ENCODE measurements at places on chromosomes 1 and 21.

DNA sequence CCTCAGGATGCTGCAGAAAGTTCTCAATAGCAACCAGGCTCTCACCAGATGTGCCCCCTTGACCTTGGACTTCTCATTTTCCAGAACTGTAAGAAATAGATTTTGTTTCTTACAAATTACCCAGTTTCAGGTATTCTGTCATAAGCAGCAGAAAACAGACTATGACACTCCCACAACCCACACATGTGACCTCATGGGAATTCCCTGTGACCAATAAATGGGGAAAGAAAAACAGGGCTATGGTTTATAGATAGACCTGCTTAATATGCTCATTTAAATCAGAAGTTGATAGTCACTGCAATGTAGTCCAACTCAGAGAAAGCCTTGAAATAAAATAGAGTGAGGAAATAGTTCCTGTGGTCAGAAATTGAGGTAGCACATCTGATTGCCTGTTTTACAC, 380.9 kb upstream of the PTBP2 start:
- DNase-seq, result no peak

- DNase-seq, result no peak
Measured at GRCh38 chr1:183289051-183289496, 103.0 kb downstream of the LAMC2 start.

DNA sequence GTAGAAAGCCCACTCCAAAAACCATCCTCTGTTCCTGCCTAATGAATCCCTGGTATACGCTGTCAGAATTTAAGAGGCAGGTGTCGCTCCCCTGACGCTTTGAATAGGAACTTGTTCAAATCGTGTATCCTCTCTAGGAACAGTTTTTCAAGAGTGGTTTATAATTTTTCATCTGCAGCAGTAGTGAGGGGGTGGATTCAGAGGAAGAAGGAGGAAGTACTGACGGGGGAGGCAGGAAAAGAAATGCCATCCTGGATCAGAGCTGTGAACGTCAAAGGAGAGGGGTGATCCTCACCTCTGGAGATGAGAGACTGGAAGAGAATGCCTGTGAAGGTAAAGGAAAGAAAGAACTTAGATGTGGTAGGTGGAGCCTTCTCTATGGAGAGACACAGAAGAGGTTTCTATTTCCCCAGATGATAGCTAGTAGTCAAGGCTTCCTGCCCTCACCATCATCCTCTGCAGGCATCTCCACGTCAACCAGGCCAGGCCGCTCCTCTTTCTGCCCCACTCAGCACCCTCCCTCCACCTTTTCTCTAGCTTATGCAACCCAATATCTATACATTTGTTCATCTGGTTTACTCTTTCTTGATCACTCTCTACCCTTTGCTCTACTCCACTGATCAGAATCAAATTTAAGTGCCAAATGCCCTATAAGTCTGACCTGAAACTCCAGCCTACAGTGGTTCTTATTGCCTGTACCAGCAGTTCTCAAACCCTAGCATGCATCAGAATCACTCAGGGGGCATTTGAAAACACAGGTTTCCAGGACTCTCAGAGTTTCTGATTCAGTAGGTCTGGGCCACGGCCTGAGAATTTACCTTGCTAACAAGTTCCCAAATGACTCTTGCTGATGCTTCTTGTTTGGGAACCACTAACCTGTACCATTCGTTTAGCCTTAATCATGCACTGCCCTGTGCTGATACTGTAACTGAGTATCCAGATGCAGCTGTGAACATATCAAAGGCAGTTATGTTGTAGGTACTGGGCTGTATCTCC, 13.1 kb upstream of the BCL9 start:
- DNase-seq, result no peak

DNA sequence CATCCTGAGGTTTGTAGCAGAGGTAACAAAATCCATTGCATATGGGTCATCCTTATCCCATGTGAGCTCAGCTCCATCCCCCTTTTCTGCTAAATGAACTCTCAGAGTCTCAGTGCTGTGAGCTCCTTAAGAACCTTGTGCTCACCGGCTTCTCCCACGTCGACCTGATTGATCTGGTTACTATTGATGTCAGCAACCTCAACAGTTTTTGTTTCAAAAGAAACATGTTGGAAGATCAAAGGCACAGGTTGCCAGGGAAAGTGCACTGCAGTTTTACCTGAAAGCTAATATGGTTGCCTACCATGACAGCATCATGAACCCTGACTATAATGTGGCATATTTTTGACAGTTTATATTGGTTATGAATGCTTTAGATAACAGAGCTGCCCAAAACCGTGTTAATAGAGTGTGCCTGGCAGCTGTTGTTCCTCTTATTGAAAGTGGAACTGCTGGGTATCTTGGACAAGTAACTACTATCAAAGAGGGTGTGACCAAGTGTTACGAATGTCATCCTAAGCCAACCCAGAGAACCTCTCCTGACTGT, 131.4 kb downstream of the HS2ST1 start:
- no peak for DNase-seq

DNA sequence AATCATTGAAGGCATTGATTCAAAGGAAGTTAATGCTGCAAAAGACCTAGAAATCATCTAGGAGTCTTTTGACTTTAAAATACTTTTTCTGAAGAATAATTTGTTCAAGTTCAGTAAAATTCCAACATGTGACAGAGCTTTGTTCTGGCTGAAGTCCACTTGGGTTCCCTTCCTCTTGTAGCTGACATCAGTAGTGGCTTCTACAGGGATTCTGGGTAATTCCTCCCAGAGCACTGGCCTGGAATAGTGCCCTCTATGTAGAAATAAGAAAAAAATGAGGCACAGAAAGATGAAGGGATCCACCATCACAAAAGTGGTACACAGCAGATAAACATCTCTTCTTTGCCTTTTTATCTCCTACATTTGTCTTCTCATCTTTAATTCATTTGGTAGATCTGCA, 548.1 kb downstream of the LTN1 start:
- no peak for DNase-seq

DNA sequence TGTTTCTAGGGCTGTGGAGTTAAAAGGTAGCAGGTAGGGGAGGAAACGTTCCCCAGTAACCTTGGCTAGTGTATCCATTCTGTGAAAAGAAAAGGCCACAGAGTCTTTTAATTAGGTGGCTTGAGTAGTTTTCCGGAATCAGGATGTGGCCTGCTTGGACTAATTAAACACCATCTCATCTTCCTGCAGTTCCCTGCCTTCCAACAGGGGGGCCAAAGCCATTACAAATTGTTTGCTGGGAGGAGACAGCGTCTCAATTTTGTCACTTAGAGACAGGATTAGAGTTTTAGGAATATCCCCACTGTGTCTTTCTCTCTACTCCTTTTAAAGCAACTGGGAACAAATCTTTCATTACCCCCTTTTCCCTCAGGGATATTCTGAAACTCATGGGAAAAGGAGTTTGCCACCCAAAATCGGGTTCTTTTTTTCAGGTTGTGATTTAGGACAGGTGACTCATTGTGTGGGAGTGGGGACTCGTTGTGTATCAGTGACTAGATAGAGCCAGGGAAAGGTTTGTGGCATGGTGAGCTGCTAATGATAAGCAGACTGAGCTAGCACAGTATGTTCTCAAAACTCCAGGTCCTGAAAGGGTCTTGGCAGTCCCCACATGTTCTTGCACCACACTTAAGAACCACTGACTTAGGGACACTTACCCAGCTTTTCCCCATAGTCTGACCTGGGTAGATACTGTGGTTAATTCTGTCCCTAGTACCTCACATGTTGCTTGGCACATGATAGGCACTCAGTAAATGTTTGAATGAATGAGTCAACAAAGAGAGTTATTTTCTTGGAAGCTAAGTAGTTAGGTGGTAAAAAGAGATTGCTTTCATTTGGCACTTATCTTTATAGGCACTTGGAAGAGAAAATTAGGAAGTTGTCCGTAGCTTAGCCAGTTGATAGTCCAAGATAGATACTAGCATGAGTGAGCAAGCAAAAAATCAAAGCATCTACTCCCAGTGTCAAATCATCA, 22.5 kb downstream of the INTS3 start:
- DNase-seq, result no peak

DNA sequence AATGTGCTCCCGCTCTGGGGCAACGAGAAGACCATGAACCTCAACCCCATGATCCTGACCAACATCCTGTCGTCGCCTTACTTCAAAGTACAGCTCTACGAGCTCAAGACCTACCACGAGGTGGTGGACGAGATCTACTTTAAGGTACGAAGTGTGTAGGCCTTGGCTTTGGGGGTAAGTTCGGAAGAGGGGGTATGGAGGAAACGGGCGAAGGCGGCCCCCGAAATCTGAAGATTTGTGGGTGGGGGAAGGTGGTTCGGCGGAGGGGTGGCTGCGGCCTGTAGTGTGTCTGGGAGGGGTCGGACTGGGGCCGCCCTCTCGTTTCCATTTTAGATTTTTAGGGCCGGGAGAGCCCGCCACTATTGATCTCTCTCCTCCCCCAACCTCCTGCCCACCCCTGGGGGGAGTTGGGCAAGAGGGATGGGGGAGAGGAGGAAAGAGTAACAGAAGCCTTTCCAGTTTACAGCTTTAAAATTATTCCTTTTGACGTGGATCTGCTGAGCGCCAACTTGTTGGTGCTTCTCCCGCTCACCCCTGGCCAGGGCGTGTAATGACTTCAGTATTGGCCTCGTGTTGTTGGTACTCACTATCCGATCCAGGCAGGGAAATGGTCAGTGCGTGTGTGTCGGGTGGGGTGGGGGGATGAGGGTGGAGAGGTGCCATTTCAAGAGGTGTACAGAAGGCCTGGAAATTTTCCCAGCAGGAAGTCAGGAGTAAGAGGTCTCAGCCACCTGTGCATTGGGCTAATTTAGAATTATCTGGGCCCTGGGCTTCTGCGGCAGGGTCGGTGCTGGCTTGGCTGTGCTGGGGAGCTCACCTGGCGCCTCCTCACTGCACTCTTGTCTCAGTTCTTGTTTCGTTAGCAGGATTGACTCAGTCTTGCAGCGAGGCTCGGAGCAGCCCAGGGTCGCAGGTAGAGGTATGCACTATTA, 880 bp downstream of the PRPF38B start:
- DNase-seq, result no peak

GRCh38 chr21:31265366-31266013, 78.6 kb downstream of the TIAM1 start:
- DNase-seq, result no peak

GRCh38 chr1:6075748-6076147, 30.1 kb downstream of the KCNAB2 start:
- DNase-seq, result no peak

DNA sequence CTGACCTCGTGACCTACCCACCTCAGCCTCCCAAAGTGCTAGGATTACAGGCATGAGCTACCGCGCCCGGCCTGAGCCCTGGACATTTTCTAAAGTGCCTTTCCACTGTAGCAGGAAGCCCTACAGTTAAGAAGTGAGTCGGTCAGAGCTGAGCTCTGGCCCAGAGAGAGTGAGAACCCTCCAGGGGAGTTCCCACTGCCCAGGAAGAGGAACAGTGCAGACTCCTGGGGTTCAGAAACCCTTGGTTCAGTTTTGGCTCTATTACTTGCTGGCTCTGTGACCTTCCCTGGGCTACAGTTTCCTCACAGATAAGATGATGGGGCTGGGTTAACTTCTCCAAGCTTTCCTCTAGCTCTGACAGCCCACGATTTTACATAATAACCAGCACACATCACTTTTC, 20.9 kb downstream of the SLC9A1 start:
- DNase-seq, result no peak

DNA sequence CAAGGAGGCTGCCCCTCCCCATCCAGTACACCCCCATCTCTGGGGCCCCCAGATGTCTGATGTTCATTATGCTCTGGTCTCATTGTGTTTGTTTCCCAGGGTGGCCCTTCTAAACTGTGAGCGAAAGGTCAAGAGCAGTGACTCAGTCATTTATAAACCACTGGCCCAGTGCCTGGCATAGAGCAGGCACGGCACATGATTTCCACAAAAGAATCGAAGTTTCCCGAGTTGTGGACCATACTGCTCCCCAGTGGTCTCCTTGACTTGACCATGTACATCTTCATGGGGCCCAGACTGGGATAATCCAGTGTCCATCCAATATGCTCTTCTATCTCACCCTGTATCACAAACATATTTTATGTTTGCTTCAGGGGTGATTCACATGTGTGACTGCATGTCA, 153.3 kb downstream of the NR5A2 start:
- DNase-seq, result no peak

DNA sequence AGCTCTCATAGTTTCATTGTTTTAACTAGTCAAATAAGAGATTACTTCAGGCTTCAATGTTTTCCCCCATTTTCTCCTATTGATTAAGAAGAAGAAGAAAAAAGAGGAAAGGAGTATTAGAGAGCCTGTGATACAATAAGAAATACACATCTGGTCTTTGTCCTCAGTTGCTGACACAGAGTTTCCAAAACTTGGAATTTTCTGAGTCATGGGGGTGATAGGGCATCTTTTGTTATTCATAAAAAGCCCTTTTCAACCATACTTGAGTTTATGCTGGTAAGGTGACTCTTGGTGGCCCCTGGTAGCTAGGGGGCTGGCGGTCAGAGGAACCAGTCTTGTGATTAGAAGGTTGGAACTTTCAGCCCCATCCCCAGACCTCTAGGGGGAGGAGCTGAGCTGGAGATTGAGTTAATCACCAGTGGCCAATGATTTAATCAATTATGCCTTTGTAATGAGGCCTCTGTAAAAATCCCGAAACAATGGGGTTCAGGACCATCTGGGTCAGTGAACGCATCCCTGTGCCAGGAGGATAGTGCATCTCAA, 28.9 kb upstream of the KLF18 start:
- DNase-seq, result no peak

DNA sequence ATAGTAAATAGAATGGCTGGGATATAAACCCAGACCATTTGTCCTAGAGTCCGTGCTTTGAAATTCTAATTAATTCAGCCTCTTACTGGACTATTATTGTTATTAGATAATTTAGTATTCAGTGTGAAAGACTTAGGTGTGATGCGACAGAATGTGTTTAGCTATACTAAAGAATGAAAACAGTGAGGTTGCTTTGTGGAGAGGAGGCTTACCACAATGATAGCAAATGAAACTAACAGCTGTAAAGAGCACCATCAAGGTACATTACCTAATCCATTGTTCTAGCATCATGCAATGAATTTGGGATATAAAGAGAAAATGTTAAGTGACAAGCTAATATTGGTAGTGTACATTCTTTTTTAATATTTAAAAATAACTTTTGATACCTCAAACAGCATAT, 911.1 kb downstream of the KCNT2 start:
- no peak for DNase-seq

- no peak for DNase-seq
Measured at GRCh38 chr1:7942214-7942921, 1.7 kb upstream of the TNFRSF9 start.

DNA sequence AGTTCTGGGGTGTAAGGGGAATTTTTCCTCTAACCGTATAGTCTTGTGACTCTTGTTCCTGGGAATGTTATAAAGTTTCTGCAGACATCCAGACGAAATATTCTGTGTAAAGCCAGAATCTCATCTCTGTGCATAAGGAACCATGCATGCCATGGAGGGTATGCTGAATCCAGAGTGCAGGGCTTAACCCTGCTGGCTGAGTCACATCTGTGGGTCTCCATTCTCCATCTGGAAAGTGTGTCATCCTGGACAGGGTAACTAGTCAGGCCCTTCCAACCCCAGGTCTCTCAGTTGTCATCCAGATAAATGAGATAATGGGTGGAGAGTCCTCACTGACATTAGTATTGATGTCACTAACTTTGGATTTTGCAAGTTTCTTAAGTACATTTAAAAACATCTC, 48.8 kb downstream of the ATP5PO start:
- no peak for DNase-seq

GRCh38 chr1:84569216-84569615, 5.0 kb downstream of the CTBS start:
- no peak for DNase-seq
